ENCODE measurements at places on chromosomes 16 and 17.

GRCh38 chr17:73030995-73031394 lies 61.5 kb downstream of the SLC39A11 start:
- no peak for DNase-seq

DNA sequence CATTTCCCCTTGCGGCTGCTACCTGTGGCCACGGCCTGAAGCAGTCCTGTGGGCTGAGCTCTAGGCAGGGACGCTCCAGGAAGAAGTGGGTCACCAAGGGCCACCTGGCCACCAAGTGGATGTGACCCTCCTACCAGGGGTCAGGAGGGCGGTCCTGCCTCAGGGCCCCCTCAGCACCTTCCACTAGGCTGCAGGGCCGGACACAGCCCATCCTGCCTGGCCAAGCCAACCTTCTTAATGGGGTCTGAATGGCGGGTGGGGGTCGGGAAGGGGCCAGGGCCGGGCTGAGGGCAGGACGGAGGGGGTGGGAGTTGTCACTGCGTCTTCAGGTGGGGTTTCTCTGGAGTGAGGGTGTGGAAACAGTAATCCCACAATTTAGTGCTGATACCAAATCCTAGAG lies 13.2 kb upstream of the MLKL start:
- DNase-seq, result no peak

- no peak for DNase-seq
Observed at GRCh38 chr17:73820686-73821448, 176.6 kb upstream of the SDK2 start.

DNA sequence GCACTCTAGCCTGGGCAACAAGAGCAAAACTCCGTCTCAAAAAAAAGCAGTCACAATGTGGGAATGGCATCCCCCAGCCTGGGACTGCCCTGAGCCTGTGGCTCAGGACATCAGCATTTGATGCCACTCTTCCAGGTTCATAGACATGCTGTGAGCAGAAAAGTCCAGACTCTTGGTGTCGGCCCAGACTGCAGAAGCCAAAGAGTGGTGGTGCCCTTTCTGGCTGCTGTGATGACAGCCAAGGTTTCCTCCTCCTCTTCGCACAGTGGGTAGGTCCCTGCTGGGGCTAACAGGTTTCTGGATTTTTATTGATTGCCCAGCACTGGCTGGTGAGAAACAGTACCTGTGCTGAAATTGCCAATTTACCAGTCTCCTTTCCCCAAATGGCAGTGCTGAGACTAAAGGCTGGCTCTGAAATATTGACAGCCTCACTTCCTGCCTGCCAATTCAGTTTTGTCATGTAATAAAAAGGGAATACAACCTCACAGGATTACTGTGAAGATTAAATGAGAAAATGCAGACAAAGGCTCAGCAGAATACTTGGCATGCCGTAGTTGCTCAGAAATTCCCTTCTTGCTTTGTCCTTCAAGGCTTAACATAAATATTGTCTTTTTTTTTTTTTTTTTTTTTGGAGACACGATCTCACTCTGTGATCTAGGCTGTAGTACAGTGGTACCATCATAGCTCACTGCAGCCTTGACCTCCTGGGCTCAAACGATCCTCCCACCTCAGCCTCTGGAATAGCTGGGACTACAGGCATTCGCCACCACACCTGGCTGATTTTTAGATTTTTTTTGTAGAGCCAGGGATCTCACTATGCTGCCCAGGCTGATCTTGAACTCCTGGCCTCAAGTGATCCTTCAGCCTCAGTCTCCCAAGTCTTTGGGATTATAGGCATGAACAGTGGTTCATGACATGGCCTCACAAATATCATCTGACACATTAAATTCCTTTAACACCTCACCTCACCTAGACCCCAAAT lies 15.5 kb upstream of the UBE2G1 start:
- DNase-seq, result peak; percentile 51

- no peak for DNase-seq
Observed at GRCh38 chr16:67917140-67917851, 14.4 kb downstream of the CTRL start.
